ENCODE measurements at places on chromosomes 12 and 14.

- no peak for DNase-seq
Measured at GRCh38 chr14:49092345-49092744, 493.8 kb downstream of the RPS29 start.

- DNase-seq = no peak
Measured at GRCh38 chr12:116370004-116370404, 92.5 kb upstream of the MED13L start.

DNA sequence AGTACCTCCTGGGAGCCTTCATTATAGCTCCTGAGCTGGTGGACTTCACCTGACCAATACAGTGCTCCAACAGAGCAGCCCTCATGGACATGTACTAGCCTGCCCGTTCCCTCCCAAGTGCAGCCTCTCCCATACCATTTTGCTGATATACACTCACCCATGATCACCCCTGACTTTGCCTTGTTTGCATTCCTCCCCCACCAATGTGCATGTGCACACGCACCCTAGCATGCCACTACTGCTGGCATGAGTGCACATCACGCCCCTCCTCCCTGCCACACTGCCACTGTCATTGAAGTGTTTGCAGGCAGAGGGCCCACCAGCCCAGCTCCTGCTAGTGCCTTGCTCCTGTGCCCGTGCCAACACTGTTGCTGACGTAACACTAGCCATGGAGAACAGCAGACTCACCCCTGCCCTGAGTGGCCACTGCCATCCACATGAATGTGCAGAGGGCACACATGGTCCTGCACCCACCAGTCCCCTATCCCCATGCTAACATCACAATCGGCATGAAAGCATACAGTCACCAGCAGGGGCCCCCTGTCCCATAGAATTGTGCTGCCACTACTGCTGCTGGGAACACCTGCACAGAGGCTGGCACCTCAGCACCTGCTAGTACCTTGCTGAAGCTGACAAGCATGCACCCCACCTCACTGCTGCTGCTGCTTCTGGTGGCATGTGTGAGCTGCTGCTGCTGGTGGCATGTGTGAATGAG lies 110.3 kb downstream of the SINHCAF start:
- DNase-seq = no peak

- no peak for DNase-seq
Measured at GRCh38 chr12:75414671-75415070, 23.8 kb downstream of the GLIPR1L2 start.

DNA sequence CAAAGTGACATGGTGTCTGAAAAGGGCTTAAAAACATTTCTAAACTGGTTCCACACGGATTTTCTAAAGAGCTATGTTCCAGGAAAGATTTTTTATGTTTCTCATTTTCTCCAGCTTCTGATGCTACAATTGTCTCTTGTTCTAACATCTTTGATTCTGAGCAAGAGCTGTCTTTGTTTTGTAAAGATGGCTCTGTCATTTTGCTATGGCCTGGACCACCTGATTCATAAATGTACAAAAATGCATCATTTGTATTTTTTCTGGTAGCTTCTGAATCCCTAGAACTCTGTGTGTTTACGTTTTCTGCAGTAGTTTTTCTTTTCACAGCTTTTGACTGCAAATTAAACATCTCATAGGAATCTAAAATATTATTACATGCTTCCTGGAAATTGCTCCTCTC lies 3.2 kb downstream of the MLH3 start:
- DNase-seq = no peak

DNA sequence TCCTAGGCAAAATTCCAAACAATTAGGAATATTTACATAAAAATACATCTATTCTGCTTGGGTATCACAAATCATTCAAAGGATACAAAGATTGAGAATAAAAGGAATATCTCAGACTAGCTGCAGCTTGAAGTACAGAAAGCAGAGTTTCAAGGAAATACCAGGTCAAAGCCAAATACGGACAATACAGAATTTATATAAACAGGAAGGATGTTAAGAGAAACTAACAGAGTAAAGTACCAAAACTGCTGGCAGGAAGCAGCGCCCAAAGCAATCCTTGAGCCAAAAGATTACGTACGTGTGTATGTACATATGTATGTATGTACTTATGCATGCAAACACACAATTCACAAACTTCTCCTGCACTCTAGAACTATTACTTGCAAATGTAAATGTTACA lies 86.6 kb downstream of the PPP1R12A start:
- no peak for DNase-seq
